Activated effector memory CD4-positive, alpha-beta T cell treated with anti-CD3 and anti-CD28 coated beads, Interleukin-2, amount 50 U/mL, for 16 hours (primary cell): ENCODE measurements at places on chromosomes 2 and 18.
A peak's percentile ranks its signal among the peaks of the same experiment; 100 is the strongest.

DNA sequence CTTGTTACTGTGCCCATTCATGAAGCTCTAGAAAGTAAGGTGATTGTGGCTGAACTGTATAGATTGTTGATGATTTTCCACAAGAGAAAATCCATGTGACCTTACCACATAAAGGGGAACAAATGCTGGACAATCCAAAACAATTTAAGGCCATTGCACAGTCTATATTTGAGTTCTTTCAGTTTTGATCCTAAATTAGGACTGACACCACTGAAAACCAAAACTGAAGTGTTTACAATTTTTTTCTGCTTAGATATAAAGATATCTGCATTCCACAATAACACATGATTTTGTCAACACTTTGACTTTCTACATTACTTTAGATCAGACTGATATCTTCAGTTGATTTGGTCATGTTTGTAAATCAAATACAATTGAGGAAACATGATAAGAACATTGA lies 123.6 kb upstream of the SLC38A11 start:
- no peak for DNase-seq

DNA sequence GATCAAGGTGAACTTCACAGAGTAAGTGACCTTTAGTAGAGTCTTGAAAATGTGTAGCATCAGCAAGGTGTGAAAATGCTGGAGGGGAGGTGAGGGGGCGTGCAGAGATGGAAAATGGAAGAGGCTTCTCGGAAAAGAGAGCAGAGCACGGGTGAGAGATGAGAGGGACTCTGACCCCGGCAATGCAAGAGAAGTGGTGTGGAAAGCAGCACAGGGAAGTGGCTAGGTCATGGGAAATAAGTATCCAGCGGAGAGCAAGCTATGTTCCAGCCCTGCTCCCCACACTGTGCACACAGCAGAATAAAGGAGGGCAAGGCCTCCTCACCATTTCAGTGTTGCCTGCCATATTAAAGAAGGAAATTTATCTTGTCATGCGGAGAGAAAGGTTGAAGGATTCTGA lies 241.7 kb upstream of the DOK6 start:
- no peak for DNase-seq

DNA sequence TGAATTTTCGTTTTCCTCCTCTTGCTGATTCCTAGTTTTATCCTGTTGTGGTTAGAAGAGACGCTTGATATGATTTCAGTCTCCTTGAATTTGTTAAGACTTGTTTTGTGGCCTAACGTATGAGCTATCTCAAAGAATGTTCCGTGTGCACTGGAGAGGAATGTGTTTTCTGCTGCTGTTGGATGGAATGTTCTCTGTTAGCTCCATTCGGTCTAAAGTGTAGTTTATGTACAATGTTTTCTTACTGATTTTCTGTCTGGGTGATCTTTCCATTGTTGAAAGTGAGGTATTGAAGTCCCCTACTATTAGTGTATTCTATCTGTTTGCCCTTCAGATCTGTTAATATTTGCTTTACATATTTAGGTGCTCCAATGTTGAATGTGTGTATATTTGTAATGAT lies 25.9 kb downstream of the COLEC11 start:
- no peak for DNase-seq

DNA sequence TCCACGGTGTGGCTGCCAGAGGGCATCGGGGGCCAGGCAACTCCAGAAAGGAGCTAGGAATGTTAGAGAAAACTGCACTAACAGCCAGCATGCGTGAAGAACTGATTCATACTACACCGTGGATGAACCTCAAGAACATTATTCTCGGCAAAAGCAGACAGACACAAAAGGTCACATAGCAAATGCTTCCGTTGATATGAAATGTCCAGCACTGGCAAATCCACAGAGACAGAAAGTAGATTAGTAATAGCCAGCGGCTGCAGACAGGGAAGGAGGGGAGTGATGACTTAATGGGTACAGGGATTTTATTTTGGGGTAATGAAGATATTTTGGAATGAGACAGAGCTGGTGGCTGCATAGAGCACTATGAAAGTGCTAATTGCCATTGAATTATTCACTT lies 37.4 kb downstream of the SCTR start:
- DNase-seq, result no peak

DNA sequence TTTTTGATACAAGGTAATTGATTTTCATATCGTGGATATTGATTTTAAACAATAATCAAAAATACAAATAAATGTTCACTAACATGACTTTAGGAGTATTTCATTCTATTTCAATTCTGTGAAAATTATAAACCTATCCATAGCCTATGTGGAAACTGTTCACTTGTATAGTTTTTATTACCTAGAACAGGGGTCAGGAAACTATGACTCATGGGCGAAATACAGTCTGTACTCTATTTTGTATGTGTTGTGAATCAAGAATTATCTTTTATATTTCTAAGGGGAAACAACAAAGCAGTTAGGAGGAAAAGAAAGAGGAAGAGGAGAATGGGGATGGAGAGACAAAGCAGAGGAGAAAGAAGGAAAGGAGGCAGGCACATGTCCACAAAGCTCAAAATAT lies 181.7 kb upstream of the VRK2 start:
- no peak for DNase-seq

- no peak for DNase-seq
Observed at GRCh38 chr2:227890495-227891079, 19.2 kb downstream of the DAW1 start.

DNA sequence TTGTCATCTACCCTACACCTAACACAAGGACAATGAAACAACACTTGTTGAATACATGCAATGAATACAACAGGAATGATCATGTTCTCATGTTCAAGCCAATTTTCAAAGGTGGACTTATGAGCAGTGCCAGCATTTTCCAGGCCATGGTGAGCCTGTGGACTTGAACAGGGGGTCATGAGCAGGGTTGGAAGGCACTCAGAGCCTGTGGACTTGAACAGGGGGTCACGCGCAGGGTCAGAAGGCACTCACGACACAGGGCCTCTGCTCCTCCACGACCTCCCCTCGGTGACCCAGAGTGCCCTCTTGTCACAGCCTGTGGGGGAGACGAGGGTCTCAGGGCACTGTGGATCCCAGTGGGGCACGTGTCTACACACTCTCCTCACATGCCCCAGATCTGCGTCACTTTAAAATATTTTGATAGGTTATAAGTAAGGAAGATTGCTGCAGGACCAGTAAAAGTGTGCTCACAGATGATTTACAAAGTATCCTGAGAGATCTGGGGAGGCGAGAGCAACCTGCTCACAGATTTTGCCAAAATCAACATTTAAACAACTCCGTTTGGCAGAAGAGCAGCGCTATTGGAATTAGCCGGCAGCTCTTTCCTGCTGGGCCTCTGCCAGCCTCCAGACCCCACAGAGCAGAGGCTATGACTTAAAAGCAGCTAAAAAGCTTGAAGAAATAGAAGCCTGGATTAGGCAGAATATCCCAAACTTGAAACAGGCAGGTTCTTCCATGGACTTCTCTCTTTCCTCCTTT lies 121.9 kb downstream of the TMEM18 start:
- DNase-seq, result no peak

- peak; percentile 99 for DNase-seq
Observed at GRCh38 chr2:170928824-170929685, at the start of gene GORASP2. GORASP2 (plus strand) TSS chr2:170929253; CDS start chr2:170929341, 88 bp downstream.

DNA sequence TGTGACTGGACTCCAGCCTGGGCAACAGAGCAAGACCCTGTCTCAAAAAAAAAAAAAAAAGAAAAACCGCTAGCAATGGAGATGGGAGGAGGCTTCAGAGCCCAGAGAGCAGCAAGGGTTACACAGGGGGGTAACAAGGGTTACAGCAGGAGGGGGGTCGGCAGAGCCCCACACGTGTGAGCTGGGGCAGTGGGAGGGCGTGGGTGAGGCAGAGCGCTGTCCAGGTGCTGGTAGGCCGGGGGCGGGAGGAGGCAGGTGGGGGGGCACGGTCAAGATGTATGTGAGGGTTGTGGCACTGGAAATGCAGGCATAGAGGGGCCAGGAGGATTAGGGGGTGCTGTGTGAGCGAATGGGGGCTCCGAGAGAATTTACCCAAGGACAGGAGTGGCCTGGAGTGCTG lies 3.4 kb downstream of the MZT2B start:
- no peak for DNase-seq

DNA sequence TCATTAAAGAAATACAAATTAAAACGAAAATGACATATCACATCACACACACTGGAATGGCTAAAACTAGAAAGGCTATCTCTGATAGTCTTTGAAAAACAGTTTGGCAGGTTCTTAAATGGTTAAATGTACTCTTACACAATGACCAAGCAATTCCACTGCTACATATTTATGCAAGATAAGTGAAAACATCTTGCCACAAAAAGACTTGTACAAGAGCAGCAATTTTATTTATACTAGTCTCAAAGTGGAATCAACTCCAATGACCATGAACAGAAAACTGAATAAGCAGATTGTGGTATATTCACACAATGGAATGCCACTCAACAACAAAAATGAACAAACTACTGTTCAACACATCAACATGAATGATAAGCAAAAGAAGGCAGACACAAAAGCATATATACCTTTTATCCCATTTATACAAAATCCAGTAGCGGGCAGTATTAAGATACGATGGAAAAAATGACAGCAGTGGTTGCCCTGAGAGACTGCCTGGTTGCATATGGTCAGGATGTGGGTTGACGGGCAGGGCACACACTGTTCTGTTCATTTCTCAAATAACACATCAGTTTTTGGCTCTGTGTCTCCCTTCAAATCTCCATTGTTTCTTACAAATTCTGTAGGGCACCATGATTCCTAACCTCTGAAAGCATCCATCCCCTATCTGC lies 25.4 kb downstream of the SP100 start:
- peak; percentile 82 for DNase-seq

DNA sequence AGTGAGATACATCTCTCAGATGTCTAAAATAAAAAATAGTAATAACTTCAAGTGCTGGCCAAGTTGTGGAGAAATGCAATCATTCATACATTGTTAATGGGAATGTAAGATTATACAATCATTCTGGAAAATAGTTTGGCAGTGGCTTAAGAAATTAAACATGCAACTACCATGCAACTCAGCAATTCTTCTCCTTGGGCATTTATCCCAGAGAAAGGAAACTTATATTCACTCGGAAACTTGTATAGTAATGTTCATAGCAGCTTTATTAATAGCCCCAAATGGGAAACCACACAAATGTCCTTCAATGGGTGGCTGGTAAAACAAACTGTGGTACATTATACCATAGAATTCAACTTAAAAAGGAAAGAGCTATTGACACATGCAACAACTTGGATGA lies 274.0 kb upstream of the SPRED2 start:
- no peak for DNase-seq

- DNase-seq, result no peak
Observed at GRCh38 chr2:173644146-173644545, 289.5 kb downstream of the CDCA7 start.
